ENCODE measurements at places on chromosomes 4 and X.

DNA sequence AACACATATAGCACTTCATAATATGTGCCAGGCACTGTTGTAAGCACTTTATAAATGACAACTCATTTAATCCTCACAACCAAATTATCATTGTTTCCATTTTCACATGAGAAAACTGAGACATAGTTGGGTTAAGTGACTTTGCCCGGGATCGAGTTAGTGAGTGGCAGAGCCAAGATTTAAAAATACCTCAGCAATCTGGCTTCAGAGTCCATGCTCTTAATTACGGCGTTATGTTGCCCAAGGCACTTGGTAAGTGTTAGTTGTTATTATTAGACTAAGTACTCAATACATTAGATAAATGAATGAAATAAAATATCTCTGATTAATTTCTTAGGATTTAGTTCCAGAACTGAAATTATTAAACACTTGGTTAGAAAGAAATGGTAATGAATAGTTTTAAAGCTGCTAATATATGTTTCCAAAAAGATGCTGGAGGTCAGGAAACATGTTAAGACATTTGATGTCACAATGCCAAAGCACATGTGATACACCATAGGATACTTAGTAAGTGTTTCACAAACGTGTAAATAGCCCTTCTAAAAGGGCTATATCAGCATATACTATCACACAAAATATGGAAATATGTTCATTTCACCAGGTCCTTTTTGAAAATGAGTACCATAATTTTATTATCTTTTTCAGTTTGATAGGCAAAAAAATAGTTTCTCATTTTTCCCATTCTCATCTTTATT is 301.9 kb downstream of the GPAT3 start:
- no peak for DNase-seq

DNA sequence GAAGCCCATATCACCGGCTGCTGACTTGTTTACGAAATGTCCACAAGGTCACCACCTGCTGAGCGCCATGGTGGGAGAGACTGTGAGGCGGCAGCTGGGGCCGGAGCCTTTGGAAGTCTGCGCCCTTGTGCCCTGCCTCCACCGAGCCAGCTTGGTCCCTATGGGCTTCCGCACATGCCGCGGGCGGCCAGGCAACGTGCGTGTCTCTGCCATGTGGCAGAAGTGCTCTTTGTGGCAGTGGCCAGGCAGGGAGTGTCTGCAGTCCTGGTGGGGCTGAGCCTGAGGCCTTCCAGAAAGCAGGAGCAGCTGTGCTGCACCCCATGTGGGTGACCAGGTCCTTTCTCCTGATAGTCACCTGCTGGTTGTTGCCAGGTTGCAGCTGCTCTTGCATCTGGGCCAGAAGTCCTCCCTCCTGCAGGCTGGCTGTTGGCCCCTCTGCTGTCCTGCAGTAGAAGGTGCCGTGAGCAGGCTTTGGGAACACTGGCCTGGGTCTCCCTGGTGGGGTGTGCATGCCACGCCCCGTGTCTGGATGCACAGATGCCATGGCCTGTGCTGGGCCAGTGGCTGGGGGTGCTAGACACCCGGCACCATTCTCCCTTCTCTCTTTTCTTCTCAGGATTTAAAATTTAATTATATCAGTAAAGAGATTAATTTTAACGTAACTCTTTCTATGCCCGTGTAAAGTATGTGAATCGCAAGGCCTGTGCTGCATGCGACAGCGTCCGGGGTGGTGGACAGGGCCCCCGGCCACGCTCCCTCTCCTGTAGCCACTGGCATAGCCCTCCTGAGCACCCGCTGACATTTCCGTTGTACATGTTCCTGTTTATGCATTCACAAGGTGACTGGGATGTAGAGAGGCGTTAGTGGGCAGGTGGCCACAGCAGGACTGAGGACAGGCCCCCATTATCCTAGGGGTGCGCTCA is 8.7 kb upstream of the MSANTD1 start:
- no peak for DNase-seq

DNA sequence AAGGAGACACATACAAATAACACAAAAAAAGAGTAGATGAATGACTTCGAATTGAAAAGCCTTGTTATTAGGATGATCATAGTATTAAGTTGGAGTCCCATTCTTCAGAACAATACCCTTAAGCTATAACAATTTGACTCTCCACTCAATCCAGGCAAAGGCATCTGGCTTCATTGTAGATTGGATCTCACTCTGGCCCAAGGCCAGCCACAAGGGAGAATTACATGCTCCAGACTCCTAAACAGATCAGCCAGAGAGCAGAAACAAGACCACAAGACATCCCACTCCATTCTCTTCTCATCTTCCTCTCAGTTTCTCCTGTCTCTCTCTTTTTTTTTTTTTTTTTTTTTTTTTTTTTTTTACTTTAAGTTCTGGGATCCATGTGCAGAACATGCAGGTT is 213.9 kb downstream of the DHX15 start:
- DNase-seq, result no peak

- DNase-seq, result no peak
Measured at GRCh38 chrX:130020661-130021324, 38.4 kb downstream of the BCORL1 start.

GRCh38 chrX:138690591-138690990 is 20.9 kb downstream of the FGF13 start:
- no peak for DNase-seq

- no peak for DNase-seq
Measured at GRCh38 chrX:82237328-82237727, 1035.4 kb downstream of the SH3BGRL start.

GRCh38 chr4:168817370-168817769 is 192.7 kb downstream of the CBR4 start:
- no peak for DNase-seq

GRCh38 chr4:7134737-7135388 is 57.5 kb upstream of the SORCS2 start:
- DNase-seq, result no peak

DNA sequence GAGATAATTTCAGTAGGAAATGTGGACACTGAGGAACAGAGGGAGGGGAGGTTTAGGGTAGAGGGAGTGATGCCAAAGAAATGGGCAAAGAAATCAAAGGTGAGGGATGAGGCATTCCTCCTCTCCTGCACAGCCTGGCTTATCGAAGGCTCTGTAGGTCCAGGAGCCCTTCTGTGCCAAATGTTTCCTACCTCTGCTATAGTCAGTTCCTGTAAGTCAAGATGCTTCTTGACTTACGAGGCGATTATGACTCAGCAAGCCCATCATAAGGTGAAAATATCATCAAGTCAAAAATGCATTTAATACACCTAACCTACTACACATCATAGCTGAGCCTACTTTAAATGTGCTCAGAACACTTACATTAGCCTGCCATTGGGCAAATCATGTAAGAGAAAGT is 60.0 kb upstream of the ARHGAP24 start:
- DNase-seq, result no peak

GRCh38 chr4:26174027-26174426 is 146.8 kb upstream of the RBPJ start:
- DNase-seq, result no peak

- no peak for DNase-seq
Measured at GRCh38 chrX:7179446-7179845, 31.5 kb upstream of the PUDP start.

DNA sequence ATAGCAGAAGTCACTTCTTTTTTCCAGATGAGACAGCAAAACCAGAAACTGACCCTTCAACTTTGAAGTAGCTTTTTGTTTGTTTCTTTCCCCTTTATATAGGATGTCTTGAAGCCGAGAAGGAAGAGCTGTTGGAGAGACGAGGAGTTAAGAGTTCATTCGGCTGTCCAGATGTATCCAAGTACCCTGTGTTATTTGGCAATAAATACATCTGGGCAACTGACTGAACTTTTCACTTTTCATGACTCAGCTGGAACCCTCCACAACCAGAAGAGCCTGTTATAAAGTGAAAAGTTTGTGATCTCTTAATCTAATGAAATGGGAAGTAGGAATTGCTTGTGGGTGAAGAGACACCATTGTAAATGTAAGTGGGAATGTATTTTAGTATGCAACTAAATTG is 131.2 kb downstream of the HTR2C start:
- no peak for DNase-seq
